AG09309 (cell line): ENCODE measurements at places on chromosomes 11 and 22.

GRCh38 chr11:19727246-19727645 is 14.6 kb downstream of the NAV2 start:
- no peak for DNase-seq

GRCh38 chr22:26620197-26620596 is 1.6 kb upstream of the CRYBA4 start:
- no peak for DNase-seq

GRCh38 chr22:23275751-23276150 is 95.4 kb downstream of the BCR start:
- no peak for DNase-seq

DNA sequence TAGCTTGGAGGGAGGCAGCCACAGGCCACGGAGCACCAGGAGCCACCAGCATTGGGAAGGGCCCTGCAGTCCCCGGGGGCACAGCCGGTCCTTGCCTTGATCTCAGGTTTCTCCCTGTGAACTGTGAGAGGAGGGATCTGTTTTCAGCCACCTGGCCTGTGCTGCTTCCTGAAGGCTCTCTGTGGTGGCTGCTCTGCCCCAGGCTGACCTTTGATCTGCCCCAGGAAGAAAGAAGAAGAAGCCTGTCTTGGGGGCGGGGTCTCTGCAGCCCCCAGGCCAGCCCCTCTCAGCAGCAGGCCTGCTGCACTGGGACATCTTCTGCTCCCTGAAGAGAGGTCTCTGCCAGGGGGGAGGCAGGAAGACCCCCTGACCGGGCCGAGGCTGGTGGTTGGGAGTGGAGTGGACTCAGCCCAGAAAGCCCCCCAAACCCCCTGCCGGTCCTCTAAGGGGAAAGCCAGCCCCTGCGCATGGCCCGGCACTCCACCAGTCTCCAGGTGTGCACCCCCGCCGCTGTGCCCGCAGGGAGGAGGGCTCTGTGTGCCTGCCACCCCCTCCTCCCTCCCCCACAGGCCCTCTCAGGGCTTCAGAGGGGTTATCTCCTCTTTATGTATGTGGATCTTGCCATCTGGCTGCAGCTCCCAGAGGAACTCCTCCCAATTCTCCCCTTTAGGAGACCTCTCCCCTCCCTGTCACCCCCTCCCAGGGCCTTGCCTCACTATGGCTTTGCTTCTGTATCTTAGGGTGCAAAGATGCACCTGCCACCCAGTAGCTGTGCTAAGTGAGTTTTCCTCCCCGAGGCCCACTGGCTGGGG is 675.3 kb downstream of the BRD1 start:
- no peak for DNase-seq

GRCh38 chr11:83583757-83584366 is 297.7 kb upstream of the CCDC90B start:
- DNase-seq: peak; percentile 42

DNA sequence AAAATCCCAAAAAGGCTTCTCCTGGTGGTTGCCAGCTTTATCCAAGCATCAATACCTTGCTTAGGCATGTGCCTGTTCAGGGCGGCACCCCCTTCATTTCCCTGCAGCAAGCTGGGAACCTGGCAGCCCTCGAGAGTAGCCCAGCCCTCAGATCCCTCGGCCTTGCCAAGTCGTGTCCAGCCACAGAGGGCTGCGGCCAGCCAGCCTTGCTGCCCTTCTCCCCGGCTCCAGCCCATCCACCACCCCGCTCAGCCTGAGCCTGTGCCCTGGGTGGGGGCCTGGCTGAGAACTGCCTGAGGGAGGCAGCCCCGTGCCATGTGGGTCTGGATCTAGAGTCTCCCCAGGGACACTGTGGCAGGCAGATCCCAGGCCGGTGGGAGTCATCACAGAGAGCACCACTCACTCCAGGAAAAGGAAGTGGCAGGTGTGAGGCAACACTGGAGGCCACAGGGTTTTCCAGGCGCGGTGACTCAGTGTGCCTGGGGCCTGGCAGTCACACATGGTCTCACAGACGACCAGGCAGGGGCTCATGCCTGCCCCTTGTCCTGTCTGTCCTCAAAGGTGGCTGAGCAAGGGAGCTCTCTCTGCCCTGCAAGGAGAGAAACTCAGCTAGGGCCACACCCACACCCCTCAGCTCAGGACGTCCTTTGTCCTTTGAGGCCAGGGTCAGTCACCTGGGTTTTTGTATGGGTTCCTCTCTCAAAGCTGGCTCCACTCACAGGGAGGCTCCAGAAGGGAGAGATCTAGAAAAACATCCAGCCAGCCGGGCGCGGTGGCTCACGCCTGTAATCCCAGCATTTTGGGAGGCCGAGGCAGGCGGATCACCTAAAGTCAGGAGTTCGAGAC is 12.2 kb upstream of the CDC42BPG start:
- DNase-seq: no peak

DNA sequence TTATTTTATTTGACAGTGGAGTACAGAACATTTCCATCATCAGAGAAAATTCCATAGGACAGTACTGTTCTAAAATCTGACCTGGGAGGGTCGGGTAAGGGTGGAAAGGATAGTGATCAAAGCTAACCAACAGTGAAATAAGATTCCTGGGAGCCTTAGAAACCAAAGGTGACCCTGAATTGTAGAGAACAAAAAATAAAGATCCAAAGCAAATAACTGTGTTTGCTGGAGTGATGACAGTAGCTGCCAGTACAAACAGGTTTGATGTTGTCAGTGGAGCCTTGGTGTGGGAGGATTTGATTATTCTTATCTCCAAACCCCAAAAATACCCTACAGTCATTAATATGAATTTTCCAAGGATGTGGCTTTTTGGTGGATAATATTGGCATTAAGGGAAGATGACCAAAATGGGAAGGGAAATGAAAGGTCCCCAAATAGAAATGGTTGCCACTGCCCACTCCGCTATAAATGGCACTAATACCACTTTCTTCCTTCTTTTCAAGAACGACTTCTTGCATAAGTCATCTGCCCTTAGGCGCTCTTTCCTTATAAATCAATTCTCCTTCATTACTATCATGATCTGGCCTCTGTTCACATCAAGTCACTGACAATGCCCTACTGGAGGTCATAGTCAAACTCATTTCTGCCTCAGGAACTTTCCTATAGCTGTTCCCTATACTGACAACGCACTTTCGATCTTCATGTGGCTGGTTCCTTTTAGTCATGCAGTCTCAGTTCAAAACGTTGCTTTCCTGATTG is 44.4 kb downstream of the EHF start:
- no peak for DNase-seq

GRCh38 chr11:64165481-64165841 is 452 bp downstream of the MACROD1 start:
- DNase-seq: no peak

GRCh38 chr11:14133381-14133780 is 170.9 kb downstream of the SPON1 start:
- DNase-seq: no peak

- no peak for DNase-seq
Measured at GRCh38 chr11:9573775-9574621, 528 bp downstream of the WEE1 start.
